ENCODE measurements at places on chromosomes 3 and 15.

DNA sequence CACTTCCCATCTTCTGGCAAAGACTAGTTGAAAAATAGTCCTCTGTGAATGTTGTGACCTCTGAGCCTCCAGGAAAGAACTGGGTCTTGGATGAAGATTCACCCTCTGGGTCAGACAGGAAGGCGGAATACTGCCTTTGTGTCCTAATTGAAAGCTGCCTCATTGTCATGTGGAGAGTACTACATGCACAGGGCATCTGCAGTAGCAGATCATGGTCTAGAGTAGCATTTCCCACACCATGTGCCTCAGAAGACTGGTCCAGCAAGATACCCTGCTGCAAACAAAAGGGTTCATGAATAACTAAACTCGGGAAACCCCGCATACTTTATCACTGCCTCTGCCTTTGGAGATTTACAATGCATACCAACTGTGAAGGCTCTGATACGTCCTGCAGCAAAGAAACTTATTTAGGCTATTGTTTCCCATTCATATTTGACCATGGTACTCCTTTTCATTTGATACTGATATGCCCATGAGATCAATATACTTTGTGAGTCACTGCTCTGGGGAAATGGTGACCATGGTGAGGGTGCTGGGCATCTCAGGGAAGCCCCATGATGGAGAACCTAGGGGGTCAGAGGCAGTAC lies 22.7 kb downstream of the IRAK2 start:
- DNase-seq: no peak

GRCh38 chr3:150169330-150169940 lies 198.7 kb upstream of the PFN2 start:
- no peak for DNase-seq

DNA sequence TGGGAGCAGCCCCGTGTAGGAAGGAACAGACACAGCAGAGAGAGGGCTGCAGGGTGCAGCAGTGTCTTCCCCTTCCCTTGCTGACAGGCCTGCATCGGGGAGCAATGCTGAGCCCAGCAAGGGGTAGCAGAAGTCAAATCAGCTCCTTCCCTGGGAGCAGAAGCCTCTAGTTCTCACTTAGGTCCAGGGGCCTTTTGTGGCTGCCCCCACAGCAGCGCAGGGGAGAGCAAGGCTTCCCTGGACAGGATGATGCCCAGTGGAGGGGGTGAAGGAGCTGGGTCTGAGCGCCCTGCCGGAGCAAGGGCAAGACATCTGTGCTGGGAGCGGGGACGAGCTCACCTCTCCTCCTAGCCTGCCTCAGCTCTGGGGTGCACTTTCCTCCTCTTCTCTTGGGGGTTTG lies 827 bp downstream of the PLCB2 start:
- DNase-seq: no peak

- no peak for DNase-seq
Measured at GRCh38 chr3:146156095-146156494, 4.9 kb downstream of the PLOD2 start.

- DNase-seq: no peak
Measured at GRCh38 chr15:56207092-56207491, 36.6 kb downstream of the RFX7 start.

DNA sequence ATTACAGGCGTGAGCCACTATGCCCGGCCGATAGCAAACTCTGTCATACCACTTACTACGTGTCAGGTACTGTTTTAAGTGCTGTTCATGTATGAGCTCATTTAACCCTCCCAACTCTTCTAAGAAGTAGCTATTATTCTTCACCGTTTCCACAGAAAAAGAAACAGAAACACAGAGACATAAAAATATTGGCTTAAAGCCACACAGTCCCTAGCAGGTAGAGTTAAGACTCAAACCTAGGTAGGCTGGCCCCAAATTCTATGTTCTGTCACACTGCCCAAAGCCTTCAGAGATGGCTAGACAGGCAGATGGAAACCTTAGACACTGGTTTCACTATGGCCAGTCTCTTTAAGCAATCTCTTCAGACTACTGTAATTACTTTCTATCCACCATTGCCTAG lies 149.8 kb upstream of the KCNMB2 start:
- DNase-seq: no peak

DNA sequence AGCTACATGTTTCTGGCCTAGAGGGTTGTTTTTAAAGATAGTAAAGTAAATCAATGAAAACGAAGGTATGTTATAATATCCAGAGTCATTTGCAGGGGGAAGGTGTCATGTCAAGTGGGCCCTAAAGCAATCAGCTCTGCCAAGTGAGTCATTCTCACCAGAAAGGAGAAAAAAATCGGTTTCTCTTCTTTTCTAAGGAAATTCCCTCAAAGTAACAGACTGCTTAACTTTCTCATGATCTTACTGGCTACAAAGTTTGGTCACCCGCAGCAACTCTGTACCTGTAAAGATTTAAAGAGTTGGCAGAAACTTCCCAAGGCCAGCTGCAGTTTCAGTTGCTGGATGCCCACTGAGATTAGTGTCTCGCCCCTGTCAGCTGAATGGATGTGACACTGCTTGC lies 5.5 kb upstream of the FSIP1 start:
- DNase-seq: no peak

- no peak for DNase-seq
Measured at GRCh38 chr3:567488-568185, 371.1 kb downstream of the CHL1 start.

DNA sequence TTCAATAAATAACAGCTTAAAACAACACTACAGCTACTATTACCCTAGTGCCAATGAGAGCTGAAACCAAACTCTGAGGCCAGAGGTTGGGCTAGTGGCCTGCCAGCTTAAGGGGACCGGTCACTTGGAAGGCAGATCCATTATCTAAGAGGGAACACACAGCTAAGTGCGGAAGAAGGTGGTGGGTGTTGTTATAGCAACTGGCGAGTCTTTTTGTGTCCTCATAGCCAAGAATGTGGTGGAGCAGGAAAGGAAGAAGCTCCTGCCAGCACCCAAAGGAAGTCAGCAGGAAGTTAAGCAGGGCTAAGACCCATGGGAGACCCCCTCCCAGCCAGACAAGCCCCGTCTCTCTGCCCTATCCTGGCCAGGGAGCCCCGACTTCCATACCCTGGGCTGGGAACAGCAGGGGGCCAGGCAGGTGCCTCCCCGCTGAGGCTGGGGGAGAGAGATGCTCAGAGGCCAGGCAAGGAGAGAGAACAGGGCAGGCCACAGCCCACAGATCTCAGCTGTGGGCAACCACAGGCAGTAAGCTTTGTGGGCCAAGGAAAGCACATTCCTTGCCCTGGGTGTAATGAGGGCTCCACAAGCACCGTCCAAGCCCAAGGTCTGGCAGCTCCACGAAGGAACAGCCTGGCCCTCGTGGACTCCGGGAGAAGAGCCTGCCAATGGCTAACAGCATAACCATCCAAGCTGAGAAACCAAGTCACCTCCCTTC lies 34.0 kb upstream of the HRH1 start:
- DNase-seq: no peak

GRCh38 chr15:101182215-101182614 lies 69.6 kb downstream of the CHSY1 start:
- no peak for DNase-seq

Data from ascending aorta (tissue), 2 donors.